ENCODE measurements at places on chromosomes 7 and 10.

GRCh38 chr10:13143766-13144165 lies 17.6 kb upstream of the MCM10 start:
- DNase-seq = no peak

GRCh38 chr7:25669281-25669781 lies 441.0 kb upstream of the NPVF start:
- no peak for DNase-seq

DNA sequence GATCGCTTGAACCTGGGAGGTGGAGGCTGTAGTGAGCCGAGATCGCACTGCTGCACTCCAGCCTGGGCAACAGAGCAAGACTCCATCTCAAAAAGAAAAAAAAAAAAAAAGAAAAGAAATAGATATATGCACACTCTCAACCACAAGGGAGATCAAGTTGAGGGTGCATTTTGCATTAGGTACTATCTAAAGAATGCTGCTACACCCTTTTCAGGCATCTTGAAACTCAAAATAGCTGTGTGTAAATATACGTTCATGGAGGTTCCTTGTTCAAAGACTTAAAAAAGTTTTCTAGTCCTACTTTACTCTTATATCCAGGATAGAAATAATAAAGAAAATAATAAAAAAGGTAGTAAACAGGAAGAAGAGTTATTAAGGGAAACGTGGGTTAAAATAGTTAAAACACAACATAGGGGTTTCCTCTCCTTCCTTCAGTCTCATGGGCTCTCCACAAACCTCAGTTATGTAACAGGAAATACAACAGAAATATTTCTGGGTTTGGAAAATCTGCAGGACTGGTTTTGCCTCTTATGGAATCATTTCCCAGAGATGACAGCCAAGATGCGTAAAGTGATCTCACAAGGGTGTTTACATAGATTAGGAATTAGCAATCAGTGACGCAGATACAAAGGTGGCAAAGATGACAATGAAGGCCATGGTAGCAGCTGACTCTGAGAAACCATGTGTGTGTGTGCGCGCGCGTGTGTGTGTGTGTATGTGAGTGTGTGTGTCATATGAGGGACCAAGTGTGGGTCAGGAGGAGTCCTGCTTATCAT lies 15.1 kb downstream of the STEAP4 start:
- DNase-seq = no peak

DNA sequence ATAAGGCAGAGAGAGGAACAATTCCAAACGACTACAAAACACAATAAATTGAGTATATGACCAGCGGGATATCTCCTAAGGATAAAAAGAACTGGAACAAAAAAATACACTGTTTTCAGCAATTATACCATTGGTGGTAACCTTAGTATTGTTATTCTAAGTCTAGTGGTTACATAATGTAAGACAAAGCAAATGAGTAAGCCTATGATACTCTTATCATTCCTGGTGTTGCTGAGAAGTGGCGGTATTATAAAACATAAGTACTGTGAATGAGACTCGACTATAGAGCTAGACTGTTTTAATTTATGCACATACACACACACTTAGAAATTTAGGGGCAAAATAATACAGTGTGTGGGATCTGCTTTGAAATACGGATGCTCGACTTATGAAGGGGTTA lies 107.7 kb downstream of the NRBF2 start:
- DNase-seq = no peak

GRCh38 chr10:69952069-69952800 lies 100.4 kb upstream of the MACROH2A2 start:
- no peak for DNase-seq

DNA sequence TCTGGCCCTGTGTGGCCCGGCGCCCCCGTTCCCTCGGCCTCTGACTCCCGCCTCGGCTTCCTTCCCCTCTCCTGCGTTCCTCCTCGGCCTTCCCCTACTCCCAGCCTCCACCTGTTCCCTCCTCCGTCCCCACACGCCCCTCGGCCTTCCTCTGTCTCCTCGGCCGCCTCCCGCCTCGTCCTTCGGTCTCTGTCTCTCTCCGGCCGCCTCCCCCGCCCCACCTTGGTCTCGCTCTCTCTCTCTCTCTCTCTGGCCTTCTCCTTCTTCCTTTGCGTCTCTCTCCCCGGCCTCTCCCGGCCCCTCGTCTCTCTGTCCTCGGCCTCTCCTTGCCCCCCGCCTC lies 588 bp downstream of the GET4 start:
- no peak for DNase-seq

DNA sequence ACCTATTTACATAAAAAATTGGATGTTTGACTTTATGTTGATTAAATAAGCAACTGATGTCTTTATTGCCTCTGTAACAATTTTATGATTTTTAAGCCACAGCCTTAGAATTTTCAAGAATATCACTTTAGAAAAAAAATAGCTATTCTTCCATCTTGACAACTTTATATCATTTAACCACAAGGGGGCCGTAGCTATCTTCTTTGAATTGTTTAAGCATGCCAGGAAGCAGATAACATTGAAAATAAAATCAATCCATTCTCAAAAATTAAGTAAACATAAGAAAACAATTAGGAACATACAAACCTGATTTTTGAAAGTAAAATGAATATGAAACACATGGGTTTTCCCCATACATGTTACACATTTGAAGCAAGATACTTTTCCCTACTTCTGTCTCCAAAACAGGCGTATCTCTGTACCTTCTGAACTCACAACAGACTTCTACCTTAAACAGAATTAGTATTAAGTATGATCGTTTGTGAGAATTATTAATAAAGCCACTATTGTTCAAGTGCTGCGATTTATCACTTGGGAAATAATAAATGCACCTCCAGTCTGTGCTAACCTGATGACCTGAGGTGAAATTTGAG lies 209.0 kb downstream of the CACNA2D1 start:
- no peak for DNase-seq

- no peak for DNase-seq
Measured at GRCh38 chr7:40739257-40739656, 604.5 kb downstream of the SUGCT start.

DNA sequence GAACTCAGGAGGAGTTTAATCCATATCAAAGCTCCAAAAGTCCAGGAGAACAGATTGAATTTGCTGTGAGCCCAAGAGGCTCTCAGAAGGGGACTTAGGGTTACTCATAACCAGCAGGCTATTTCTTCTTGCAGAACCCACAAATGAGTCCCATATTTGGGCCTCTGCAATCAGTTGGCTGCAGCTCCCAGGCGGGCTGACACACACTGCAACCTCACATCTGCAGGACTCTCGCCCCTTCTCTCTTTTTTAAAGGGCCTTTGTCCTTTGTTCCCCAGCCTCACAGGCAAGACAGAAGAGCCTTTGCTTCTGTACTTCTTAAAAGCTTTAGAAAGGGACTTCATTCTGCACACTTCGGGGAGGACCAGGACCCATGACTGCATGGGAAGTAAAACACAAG lies 26.7 kb downstream of the CREB3L2 start:
- no peak for DNase-seq
